Transverse colon (tissue), 4 donors: ENCODE measurements at places on chromosomes 1 and 21. TPM values are rescaled to one million over a fixed set of nuclear protein-coding genes. Genes with fewer than 3 reads are reported as not detected.

GRCh38 chr1:154982341-154982740, 803 bp upstream of the FLAD1 start:
- DNase-seq: no peak

DNA sequence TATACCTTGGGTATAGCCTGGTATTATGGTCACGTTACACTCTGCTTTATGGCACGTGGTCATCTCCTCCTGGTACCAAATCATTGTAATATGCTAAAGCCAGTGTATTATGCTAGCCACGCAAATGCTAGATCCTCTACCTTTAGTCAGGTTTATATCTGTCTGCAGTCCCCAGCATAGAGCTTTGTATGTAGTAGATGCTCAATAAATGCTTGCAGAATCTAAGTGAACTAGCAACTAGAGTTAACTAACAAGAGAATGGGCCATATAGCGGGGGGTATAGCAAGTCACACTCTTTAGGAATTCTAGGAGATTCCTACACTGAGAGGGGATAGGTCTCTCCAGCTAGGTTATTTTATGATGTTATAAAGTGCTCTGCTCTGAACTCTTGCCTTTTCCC, 3.0 kb downstream of the MOV10 start:
- DNase-seq: no peak

DNA sequence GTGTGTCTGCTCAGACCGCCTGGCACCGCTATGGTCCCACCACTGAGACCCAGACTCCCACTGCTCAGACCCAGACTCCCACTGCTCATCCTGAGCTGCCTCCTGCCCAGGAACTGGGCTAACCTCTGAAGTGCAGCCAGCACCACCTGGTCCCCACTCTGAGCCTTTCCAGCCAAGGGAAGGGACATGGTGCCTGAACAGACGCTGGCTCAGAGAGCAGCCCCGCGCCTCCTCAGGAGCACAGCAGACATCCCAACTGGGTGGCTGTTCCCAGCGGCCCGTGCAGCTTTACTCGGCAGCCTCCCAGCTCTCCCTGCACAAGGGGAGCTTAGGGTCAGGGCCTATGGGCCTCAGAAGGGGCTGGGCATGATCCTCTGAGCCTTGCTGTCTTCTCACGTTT, 27.8 kb upstream of the CNTN2 start:
- DNase-seq: no peak

Gene LPGAT1
- total RNA-seq: 345 TPM

- no peak for DNase-seq
Measured at GRCh38 chr1:244992833-244993232, 128.5 kb upstream of the HNRNPU start.

Gene SLC6A9
- total RNA-seq: 29.9 TPM

Gene BACH1
- total RNA-seq: 33.5 TPM

Gene CELA2B
- total RNA-seq: not detected
